ENCODE measurements at places on chromosomes 6 and 20.
A peak's percentile ranks its signal among the peaks of the same experiment; 100 is the strongest.

DNA sequence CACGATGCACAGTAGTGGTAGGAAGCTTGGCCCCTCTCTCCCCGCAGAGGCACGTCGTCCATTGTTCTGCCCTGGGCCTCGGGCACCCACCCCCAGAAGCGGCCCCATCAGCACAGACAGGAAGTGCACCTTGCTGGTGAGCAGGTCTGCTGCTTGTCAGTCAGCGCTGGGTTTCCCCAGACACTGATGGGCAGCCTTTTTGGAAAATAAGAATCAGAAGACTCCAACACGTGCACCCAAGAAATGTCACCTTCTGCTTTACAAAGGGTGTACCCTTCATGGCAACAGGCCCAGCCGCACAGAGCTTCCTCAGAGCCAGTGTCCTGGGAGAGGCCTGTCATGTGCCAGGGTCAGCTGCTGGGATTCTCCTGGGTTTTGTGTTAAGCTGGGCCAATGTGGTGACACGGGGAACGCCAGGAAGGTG, 34.7 kb upstream of the IRF4 start:
- no peak for DNase-seq

- no peak for DNase-seq
Observed at GRCh38 chr20:2836035-2836434, 4.4 kb downstream of the PCED1A start.

GRCh38 chr6:32974541-32975308, 6.3 kb downstream of the BRD2 start:
- no peak for DNase-seq

GRCh38 chr6:143697076-143697800, 19.5 kb downstream of the PHACTR2 start:
- no peak for DNase-seq

GRCh38 chr20:23011008-23011721, 23.9 kb upstream of the SSTR4 start:
- DNase-seq: no peak

GRCh38 chr20:34049897-34050695, 56.4 kb downstream of the RALY start:
- no peak for DNase-seq

GRCh38 chr20:41436679-41437078, 70.1 kb upstream of the EMILIN3 start:
- no peak for DNase-seq

- no peak for DNase-seq
Observed at GRCh38 chr6:29791786-29792122, 35.9 kb upstream of the HLA-G start.

DNA sequence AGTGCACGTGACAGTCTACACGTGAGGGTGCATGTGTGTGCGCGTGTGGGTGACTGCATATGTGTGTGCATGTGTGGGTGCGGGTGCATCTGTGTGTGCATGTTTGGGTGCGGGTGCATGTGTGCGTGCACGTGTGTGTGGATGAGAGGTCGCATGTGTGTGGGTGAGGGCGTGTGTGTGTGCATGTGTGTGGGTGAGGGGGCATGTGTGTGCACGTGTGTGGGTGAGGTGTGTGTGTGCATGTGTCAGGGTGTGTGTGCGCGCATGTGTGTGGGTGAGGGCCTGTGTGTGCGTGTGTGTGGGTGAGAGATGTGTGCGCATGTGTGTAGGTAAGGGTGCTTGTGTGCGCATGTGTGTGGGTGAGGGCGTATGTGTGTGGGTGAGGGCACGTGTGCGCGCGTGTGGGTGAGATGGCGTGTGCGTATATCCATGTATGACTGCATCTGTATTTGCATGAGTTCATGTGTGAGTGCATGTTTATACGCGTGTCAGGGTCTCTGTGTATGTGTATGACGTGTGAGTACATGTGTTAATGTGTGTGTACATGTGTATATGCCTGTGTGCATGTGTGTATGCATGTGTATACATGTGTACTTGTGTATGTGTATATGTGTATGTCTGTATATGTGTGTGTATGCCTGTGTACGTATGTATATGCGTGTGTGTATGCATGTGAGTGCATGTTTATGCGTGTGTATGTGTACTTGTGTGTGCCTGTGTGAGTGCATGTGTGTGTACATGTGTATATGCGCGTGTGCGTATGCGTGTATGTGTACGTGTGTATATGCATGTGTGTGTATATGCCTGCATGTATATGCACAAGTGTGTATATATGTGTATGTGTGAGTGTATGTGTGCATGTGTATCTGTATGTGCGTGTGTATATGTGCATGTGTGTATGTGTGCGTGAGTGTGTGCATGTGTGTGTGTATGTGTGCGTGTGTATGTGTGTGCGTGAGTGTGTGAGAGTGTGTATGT, 4.1 kb upstream of the LIME1 start:
- no peak for DNase-seq

GRCh38 chr6:19297880-19298279, 539.3 kb upstream of the ID4 start:
- peak; percentile 96 for DNase-seq

GRCh38 chr20:29123861-29124260, 2133.6 kb upstream of the DEFB115 start:
- DNase-seq: no peak

DNA sequence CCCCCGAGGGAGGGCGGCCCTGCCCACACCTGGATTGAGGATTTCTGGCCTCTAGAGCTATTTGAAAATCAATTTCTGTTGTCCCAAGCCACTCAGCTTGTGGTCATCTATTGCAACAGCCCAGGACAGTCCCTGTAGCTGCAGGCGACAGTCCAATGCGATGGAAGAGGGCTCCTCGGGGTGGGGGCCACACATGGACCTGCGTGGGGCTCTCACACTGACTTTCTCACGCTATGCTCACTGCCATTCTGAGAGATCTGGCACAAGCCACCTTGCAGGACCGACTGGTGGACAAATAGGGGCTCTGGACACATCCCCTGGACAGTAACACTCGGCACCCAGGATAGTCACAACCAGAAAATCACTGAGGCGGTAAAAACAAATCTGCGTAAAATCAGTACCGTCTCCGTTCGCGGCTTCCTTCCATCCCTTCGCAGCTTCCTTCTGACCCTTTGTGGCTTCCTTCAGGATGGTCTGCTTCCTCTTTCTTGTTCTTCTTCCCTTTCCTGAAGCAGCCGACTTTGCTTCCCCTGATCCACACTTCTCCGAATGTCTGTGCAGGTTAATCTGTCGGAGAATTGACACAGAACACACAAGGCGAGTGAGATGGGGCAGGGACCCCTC, 21.8 kb downstream of the CTCFL start:
- DNase-seq: no peak

GRCh38 chr6:44122801-44123200, 4.5 kb downstream of the MRPL14 start:
- no peak for DNase-seq

- no peak for DNase-seq
Observed at GRCh38 chr6:20907486-20908071, 373.3 kb downstream of the CDKAL1 start.

- DNase-seq: peak; percentile 18
Observed at GRCh38 chr6:73032586-73032985, 192.7 kb downstream of the KHDC1L start.

- DNase-seq: no peak
Observed at GRCh38 chr20:24733416-24733815, 215.7 kb upstream of the CST7 start.

- DNase-seq: no peak
Observed at GRCh38 chr6:30725713-30726505, 5.8 kb downstream of the TUBB start.

GRCh38 chr6:33343953-33344611, 26.5 kb upstream of the ZBTB22 start:
- no peak for DNase-seq

DNA sequence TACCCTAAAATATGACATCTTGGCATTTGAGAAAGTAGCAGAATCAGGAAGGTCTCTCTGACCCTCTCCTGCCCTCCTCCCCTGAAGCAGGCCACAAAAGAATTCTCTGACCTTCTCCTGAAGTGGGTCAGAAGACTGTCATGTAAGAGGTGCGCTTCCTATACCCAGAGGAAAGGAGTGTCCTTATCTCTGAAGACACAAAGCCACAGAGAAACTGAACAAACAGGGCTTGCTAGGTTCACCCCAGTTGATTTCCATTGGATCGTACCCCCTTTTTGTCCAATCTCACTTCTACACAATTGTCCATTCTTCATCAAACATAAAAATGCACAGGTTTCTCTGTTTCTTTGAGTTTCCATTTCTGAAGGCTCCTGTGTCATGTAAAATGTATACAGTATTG, 272.0 kb upstream of the SOX4 start:
- DNase-seq: no peak

DNA sequence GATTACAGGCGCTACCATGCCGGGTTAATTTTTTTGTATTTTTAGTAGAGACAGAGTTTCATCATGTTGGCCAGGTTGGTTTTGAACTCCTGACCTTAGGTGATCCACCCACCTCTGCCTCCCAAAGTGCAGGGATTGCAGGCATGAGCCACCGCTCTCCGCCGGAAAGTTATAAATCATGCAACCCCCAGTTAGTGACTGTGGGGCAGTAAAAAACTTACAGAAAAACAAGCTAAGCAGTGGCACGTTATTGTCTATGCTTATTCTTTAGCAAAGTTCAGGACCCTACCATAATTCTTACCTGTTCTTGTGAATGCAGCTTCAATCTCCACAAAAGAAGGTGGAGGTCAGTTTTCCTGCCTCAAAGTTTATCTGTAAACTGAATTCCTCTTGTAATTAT, 47.5 kb upstream of the BTN3A2 start:
- DNase-seq: no peak

GRCh38 chr6:143695969-143696663, 18.4 kb downstream of the PHACTR2 start:
- no peak for DNase-seq

GRCh38 chr6:13124131-13124530, 204.2 kb downstream of the TBC1D7 start:
- DNase-seq: no peak

DNA sequence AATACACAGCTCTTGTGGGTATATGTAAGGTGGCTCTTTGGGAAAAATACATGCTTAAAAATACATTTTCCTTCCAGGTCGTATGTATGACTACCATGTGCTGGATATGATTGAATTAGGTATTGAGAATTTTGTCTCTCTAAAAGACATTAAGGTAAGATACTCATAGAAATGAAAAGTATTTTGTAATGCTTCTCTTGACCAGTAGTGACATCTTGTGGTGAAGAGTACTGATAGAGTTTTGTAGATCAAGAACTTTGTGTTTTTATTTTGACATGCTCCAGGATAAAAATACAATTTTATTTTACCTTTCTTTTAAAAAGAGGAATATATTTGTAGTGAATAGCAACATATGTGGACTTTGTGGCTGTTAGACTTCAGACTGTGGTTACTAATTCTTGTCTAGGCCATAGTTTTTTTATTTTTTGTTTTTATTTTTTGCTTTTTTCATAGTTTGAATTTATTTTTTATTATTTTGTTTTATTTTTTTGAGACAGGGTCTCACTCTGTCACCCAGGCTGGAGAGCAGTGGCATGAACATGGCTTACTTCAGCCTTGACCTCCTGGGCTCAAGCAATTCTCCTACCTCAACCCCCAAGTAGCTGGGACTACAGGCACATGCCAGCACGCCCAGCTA, 17.9 kb downstream of the RPF2 start:
- DNase-seq: peak; percentile 5

DNA sequence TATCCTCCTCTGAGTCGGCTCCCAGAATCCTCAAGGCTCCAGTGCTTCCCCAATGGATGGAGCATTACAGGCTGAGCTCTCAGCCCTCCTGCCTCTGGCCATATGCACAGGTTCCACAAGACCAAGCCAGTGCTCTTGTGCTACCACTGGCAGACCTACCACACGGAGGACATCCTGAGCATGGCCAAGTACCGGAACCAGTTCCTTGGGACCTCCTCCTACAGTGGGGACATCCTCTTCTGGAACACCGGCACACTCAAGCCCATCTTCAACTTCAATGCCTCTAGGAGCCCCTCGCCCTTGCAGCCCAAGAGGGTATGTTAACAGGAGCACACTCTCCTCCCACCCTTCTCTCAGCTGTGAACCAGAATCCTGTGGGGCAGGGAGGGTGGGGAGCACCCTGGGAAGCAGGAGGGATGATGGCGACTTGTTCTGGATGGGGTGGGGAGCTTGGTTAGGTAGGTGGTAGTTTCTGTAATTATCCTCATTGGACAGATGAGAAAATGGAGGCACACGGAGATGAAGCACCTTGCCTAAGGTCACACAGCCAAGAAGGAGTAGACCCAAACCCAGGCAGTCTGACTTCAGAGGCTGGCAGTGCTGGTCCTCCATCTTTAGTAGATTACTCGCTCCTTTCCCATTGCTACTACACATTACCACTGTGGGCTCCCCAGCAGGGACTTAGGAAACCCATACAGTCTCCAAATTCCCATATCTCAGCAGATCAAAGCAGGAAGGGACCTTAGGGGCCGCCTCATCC, 58.6 kb downstream of the EFCAB8 start:
- DNase-seq: no peak

- DNase-seq: no peak
Observed at GRCh38 chr6:80329496-80329895, 223.0 kb downstream of the BCKDHB start.

DNA sequence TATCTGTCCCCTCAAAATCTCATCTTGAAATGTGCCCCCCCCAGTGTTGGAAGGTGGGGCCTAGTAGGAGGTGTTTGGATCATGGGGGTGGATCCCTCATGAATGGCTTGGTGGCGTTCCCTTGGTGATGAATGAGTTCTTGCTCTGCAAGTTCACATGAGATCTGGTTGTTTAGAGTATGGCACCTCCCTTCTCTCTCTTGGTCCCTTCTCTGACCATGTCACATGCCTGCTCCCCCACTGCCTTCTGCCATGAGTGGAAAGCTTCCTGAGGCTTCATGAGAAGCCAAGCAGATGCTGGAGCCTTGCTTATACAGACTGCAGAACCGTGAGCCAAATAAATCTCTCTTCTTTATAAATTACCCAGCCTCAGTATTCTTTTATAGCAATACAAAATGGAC, 70.9 kb downstream of the MAN1A1 start:
- DNase-seq: no peak

- no peak for DNase-seq
Observed at GRCh38 chr20:53760025-53760441, 166.4 kb upstream of the ZNF217 start.

DNA sequence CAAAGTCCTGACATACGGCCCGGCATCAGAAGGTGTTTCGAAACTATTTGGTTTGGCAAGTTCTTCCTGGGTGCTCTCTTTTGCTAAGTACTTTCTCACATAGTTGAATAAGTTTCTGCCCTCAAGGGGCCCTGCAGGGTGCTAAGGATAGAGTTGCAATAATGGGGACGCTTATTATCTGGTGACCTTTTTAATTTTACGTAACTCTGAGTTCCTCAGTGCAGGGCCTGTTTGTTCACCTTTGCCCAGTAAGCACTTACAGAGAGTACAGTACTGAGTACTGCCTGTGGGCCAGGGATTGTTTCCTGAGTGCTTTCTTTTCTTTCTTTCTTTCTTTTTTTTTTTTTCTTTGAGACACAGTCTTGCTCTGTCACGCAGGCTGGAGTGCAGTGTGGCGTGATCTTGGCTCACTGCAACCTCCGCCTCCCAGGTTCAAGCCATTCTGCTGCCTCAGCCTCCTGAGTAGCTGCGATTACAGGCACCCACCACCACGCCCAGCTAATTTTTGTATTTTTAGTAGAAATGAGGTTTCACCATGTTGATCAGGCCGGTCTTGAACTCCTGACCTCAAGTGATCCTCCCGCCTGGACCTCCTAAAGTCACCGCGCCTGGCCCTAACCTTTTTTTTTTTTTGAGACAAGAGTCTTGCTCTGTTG, 4.5 kb upstream of the PXMP4 start:
- no peak for DNase-seq

- DNase-seq: no peak
Observed at GRCh38 chr6:138346302-138347195, 31.2 kb upstream of the SMIM28 start.

Measured in DMS153 (cell line).